ENCODE measurements at places on chromosomes 16 and 17. TPM values are rescaled to one million over a fixed set of nuclear protein-coding genes. Genes with fewer than 3 reads are reported as not detected.
A peak's percentile ranks its signal among the peaks of the same experiment; 100 is the strongest.

GRCh38 chr17:80782536-80783427, 208.9 kb upstream of the CHMP6 start:
- peak overlapping the region; percentile 41 for H3K4me3 ChIP-seq
- no peaks in the 10 kb centered on the region for H3K27me3 ChIP-seq
- H3K27ac ChIP-seq, result peak overlapping the region; percentile 47
- no peaks in the 10 kb centered on the region for H3K36me3 ChIP-seq

GRCh38 chr16:78269256-78269655, 169.8 kb downstream of the WWOX start:
- H3K4me3 ChIP-seq, result no peak overlapping the region
- no peaks in the 10 kb centered on the region for H3K4me1 ChIP-seq
- H3K36me3 ChIP-seq, result no peaks in the 10 kb centered on the region
- H3K27me3 ChIP-seq, result no peaks in the 10 kb centered on the region

DNA sequence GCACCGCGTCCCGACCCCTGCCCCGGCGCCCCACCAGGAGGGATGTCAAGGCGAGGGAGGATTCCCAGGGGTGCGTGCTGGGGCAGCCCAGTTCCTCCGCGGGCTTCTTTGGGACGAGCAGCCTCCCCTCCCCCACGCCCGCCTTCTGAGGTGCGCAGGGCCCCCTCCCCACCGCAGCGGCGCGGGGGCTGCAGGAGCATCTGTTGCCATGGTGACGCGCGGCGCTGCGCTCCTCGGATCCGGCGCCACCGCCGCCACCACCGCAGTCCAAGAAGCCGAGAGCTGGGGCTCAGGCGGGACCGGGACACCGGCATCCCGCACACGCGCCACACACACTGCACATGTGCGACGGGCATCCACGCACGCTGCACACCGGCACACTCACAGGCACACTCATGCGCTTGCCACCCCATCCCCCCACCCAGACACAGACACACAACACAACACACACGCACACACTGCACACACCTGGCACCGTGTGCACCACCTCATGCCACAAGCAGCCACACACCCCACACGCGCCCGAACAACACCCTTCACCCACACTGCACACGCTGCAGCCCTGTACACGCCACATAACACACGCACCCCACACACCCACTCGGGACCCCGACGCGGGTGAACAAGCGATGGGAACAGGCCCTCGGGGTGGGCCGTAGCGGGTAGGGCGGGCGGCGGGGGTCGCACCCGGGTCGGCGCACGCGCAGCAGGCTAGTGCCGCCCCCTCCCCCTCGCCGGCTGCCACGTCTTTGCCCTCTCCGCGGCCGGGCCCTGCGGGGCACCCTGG, 17.0 kb downstream of the ENPP7 start:
- DNase-seq, result peak; percentile 5
- no peak overlapping the region for H3K4me3 ChIP-seq
- H3K4me1 ChIP-seq, result no peaks in the 10 kb centered on the region

DNA sequence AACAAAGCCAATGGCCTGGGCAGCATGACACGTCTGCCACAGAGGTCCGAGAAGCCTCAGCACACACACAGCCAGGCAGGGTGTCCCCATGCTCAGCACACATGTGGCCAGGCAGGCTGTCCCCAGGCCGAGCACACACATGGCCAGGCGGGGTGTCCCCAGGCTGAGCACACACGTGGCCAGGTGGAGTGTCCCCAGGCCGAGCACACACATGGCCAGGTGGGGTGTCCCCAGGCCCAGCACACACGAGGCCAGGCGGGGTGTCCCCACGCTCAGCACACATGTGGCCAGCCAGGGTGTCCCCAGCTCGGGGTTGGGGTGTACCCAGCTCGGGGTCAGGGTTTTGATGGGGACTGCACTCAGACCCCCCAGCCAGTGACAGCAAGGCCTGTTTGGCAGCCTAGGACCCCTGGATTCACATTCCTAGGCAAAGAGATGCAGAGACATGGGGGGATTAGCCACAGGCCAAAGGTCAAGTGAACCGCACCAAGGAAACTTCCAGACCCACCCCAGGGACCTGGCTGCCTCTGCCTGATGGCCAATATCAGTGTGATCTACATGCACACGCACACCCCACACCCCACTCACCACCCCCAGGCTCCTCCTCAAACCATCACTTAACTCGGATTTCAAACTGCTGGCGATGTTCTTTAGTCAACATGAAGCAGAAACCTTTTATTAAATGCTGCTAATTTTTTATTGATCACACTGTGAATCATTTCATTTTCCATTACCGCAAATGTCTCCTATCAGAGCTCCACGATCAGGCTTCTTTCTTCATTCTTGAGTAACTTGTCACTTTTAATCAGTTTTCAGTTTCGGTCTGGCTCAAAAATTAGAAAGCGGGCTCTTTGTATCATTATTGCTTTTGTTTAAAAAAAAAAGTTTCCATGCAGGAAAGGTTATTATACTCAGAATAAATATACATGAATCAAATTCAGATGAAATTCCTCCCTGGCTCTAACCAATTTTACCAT, 111.4 kb downstream of the ZNF423 start:
- H3K4me3 ChIP-seq, result no peak overlapping the region
- no peaks in the 10 kb centered on the region for H3K36me3 ChIP-seq
- no peak for DNase-seq
- H3K27me3 ChIP-seq, result no peaks in the 10 kb centered on the region

GRCh38 chr17:17305281-17305801, 2.2 kb downstream of the NT5M start:
- DNase-seq, result no peak
- H3K27ac ChIP-seq, result no peak overlapping the region
- no peaks in the 10 kb centered on the region for H3K4me1 ChIP-seq
- H3K36me3 ChIP-seq, result no peaks in the 10 kb centered on the region
- no peak overlapping the region for H3K4me3 ChIP-seq

GRCh38 chr16:56047307-56048234, 143.7 kb upstream of the GNAO1 start:
- H3K27ac ChIP-seq, result no peak overlapping the region
- no peak overlapping the region for H3K4me3 ChIP-seq
- H3K4me1 ChIP-seq, result no peaks in the 10 kb centered on the region

- H3K4me3 ChIP-seq, result no peak overlapping the region
- no peaks in the 10 kb centered on the region for H3K27me3 ChIP-seq
- no peak overlapping the region for H3K27ac ChIP-seq
- H3K36me3 ChIP-seq, result no peaks in the 10 kb centered on the region
- no peak for DNase-seq
Measured at GRCh38 chr17:76270770-76271668, 5.9 kb downstream of the UBALD2 start.

DNA sequence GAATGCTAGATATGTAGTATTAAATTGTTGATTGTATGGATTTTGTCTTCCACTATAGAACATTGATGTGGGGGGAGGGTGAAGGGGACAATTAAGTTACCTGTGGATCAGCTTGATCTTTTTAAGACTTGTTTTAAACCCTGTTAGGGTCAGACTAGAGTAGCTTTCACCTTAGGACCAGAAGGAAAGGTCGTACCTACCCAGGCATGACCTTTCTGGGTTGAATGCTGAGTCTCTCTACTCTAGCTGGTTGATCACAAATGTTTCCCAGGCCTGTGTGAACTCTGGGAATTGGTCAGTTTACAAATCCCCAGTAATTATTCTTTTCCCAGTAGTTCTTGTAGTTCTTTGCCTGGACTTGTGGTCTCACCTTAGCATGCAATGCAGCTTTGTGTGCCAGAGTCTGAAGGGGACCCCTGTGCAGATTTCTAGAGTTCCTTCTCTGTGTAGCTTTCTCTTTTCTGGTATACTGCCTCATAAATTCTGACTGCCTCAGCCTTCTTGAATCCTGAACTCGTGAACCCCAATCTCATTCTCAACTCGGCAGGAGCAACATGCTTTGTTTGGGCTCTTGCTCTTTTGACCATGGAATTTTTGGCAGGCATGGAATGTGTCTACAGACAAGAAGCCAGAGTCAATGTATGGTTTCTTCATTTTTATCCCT, 54.1 kb downstream of the VMP1 start:
- no peaks in the 10 kb centered on the region for H3K27me3 ChIP-seq
- peak; percentile 52 for DNase-seq
- no peaks in the 10 kb centered on the region for H3K36me3 ChIP-seq

GRCh38 chr17:63988741-63989621, 9.2 kb upstream of the PRR29 start:
- peak; percentile 21 for DNase-seq
- no peak overlapping the region for H3K4me3 ChIP-seq
- H3K36me3 ChIP-seq, result no peaks in the 10 kb centered on the region
- peaks cover 22% of the 10 kb centered on the region for H3K27me3 ChIP-seq

- H3K4me1 ChIP-seq, result peaks cover 18% of the 10 kb centered on the region
- peaks cover 50% of the 10 kb centered on the region for H3K36me3 ChIP-seq
- no peak for DNase-seq
- H3K27me3 ChIP-seq, result no peaks in the 10 kb centered on the region
- H3K4me3 ChIP-seq, result no peak overlapping the region
- no peak overlapping the region for H3K27ac ChIP-seq
Measured at GRCh38 chr16:65042438-65043365, 79.2 kb downstream of the CDH11 start.

GRCh38 chr16:87244636-87245197, 72.5 kb downstream of the C16orf95 start:
- H3K4me3 ChIP-seq, result no peak overlapping the region
- peaks cover 13% of the 10 kb centered on the region for H3K27me3 ChIP-seq
- DNase-seq, result no peak
- H3K36me3 ChIP-seq, result no peaks in the 10 kb centered on the region
- peaks cover 4% of the 10 kb centered on the region for H3K4me1 ChIP-seq

DNA sequence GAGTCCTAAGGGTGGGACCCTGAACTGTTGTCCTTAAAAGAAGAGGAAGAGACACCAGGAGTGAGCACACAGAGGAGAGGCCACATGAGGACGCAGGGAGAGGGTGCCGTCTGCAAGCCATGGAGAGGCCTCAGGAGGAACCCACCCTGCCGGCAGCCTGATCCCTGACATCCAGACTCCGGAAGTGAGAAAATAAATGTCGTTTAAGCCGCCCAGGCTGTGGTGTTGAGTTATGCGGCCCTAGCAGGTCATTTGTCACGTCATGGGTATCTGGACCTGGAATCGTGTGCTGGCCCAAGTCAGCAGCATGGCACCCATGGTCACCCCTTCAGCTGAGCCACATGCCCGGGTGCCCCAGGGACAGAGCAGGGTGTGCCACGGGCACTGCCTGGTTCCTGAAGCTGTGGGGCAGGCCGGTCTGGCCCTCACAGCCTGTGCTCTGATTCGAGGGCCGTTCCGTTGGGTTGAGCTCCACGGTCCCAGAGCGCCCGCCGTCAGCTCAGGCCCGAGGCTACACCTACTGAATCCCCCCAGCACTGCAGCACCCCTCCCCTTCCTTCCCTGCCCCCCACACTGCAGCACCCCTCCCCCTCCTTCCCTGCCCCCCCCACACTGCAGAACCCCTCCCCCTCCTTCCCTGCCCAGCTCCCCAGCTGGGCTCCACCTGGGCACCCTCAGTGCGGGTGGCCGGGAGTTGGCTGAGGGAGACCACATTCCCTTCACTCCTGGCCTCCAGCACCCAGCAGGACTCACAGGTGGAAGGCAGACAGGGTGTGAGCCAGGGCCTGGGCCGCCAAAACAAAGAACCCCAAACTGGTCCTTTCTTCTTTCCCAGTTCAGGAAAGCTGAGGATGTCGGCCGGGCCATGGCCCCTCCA, 2.7 kb upstream of the CCDC57 start:
- no peaks in the 10 kb centered on the region for H3K36me3 ChIP-seq
- peaks cover 36% of the 10 kb centered on the region for H3K4me1 ChIP-seq
- H3K27me3 ChIP-seq, result no peaks in the 10 kb centered on the region
- DNase-seq, result peak; percentile 76
- H3K27ac ChIP-seq, result peak overlapping the region; percentile 91
- no peak overlapping the region for H3K4me3 ChIP-seq

GRCh38 chr17:1625581-1625980, 3.1 kb downstream of the SLC43A2 start:
- H3K36me3 ChIP-seq, result no peaks in the 10 kb centered on the region
- no peaks in the 10 kb centered on the region for H3K4me1 ChIP-seq
- no peak for DNase-seq
- no peak overlapping the region for H3K4me3 ChIP-seq

DNA sequence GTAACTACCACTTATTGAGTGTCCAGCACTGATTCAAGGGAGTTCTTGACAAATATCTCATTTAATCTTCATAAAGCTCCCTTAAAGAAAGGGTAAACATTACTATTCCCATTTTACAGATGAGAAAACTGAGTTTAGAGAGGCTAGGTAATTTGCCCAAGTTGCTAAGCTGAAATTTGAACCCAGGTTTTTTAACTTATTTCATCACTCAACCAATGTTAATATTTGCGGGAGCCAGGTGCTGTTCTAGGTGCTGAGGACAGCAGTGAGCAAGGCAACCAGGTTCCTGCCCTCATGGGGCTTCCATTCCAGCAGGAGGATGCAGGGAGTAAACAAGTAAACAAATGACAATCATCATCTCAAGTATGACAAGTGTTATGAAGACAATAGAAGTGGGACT, 104.0 kb upstream of the LHX1 start:
- H3K27me3 ChIP-seq, result peaks cover 10% of the 10 kb centered on the region
- H3K4me3 ChIP-seq, result no peak overlapping the region
- H3K27ac ChIP-seq, result no peak overlapping the region
- no peak for DNase-seq
- no peaks in the 10 kb centered on the region for H3K36me3 ChIP-seq

GRCh38 chr17:27415120-27415795, 41.0 kb upstream of the KSR1 start:
- H3K27ac ChIP-seq, result no peak overlapping the region
- no peak for DNase-seq
- no peaks in the 10 kb centered on the region for H3K36me3 ChIP-seq
- H3K4me3 ChIP-seq, result no peak overlapping the region
- 0 out of 2 replicates have a peak, but pooled peaks cover 4% of the 10 kb centered on the region for H3K27me3 ChIP-seq

- no peaks in the 10 kb centered on the region for H3K36me3 ChIP-seq
- H3K4me1 ChIP-seq, result no peaks in the 10 kb centered on the region
- H3K27me3 ChIP-seq, result peaks cover 12% of the 10 kb centered on the region
- DNase-seq, result no peak
- H3K27ac ChIP-seq, result no peak overlapping the region
Measured at GRCh38 chr17:48439875-48440505, 10.0 kb upstream of the SKAP1 start.

- no peaks in the 10 kb centered on the region for H3K27me3 ChIP-seq
- H3K4me3 ChIP-seq, result no peak overlapping the region
- no peak for DNase-seq
Measured at GRCh38 chr17:35046245-35046644, 17.3 kb downstream of the RFFL start.

DNA sequence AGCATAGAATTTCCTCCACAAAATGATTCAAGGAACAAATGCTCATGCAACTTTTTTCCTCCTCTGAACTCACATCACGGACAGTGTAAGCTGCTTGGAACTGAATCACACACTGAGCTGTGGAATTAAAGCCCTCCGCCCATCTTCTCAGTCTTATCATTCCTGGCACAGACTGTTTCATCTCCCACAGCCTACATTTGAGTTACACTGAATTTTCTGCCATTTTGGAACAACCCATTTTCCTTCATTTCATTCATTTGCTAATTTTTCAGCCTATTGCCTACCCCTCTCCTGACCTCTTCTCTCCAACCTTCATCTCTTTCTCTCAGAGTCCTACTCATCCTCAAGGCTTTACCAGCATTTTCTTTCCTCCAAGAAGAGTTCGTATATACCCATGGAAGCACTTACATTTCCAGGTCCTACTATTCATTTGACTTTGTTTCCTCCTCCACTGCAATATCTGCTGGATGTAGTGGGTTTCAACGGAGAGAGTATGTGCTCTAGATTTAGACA, 39.1 kb upstream of the TOM1L1 start:
- H3K4me1 ChIP-seq, result no peaks in the 10 kb centered on the region
- H3K36me3 ChIP-seq, result no peaks in the 10 kb centered on the region
- no peaks in the 10 kb centered on the region for H3K27me3 ChIP-seq
- no peak overlapping the region for H3K4me3 ChIP-seq
- no peak overlapping the region for H3K27ac ChIP-seq

TP53TG3D gene
- not detected for total RNA-seq

NMT1 gene
- 59.4 TPM for total RNA-seq

SLC47A2 gene
- total RNA-seq, result not detected

ST6GALNAC1 gene
- total RNA-seq, result not detected

CDK3 gene
- 1.5 TPM for total RNA-seq

SLC16A6 gene
- total RNA-seq, result 0.32 TPM

KRTAP4-1 gene
- not detected for total RNA-seq

Data from GM23248 (cell line).